ENCODE measurements at places on chromosomes 1 and 21. TPM values are rescaled to one million over a fixed set of nuclear protein-coding genes. Genes with fewer than 3 reads are reported as not detected.

The CLCA2 gene
- total RNA-seq = not detected

The PTAFR gene
- total RNA-seq = 3.6 TPM

The LAD1 gene
- 54.7 TPM for total RNA-seq

DNA sequence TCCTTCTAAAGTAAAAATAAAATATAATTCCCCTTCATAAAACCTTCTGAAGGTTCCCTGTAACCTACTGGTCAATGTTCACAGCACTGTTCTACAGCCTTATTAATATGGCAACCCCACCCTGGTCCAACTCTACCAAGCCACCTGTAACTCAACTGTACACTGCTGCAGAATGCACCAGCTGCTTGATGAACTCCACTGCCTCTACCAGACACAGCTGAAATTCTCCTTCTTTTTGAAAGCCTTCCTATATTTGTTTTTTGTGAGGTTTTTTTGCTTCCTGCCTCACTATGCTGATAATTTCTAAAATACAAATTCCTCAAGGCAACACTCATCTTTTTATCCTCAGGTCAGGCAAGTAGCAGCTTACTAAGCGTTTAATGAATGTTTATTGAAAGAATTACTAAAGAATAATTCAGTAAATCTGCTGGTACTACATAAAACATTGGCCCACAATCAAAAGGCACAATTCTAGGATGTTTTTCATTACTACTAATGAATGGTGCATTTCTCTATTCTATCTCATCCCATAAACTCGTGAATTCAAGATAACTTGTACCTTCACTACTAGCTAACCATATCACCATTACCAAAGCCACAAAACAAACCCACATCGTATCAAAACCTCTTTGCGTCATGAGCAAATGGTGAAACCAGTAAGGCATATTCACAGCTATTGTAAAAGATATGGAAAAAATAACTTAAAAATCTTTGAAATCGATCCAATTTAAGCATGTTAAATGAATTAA lies 2.4 kb downstream of the SSX2IP start:
- H3K27ac ChIP-seq = no peak overlapping the region
- peaks cover 6% of the 10 kb centered on the region for H3K4me1 ChIP-seq
- no peaks in the 10 kb centered on the region for H3K27me3 ChIP-seq

DNA sequence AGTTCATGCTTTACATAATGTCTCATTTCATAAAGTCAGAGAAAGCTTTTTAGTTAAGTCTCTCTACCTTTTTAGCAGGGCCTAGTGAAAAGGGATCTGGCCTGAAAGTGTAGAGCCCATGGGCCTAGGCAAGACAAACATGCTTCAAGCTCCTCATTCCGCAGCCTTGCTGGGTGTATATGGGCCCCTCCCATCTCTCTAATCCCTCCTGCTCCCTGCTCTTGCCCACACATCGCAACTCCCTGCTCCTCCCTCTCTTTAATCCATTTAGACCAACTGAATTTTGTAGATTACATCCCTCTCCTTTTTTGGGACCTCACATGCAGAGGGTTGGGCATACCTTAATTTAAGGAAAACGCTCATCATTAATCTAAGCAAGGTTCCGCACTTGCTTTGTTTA lies 42.3 kb upstream of the CCDC190 start:
- H3K4me3 ChIP-seq = no peak overlapping the region
- no peaks in the 10 kb centered on the region for H3K4me1 ChIP-seq
- no peaks in the 10 kb centered on the region for H3K36me3 ChIP-seq
- no peak overlapping the region for H3K27ac ChIP-seq

GRCh38 chr1:74395571-74395970 lies 116.8 kb downstream of the LRRC53 start:
- H3K27me3 ChIP-seq = no peaks in the 10 kb centered on the region
- H3K27ac ChIP-seq = peak overlapping the region; percentile 16
- no peak overlapping the region for H3K4me3 ChIP-seq
- no peaks in the 10 kb centered on the region for H3K4me1 ChIP-seq
- no peak for DNase-seq
- H3K36me3 ChIP-seq = no peaks in the 10 kb centered on the region

DNA sequence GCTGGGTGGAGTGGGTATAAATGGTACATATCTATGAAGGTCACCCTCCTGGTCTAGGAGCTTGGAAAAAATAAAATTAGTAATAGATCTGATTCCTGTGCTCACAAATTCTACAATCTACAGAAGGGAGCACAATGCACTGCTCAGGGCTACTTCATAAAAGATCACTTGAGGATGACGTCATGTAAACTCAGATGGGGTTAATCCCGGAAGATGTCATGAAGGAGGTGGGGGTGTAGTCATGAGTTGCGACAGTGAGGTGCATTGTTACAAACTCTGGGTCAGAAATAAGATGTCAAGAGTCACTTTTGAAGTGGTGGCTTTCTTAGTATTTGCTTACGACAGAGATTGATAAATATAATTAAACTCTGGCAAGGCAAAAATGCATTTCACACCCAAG lies 68.2 kb downstream of the LHX9 start:
- H3K4me3 ChIP-seq = no peak overlapping the region
- H3K36me3 ChIP-seq = no peaks in the 10 kb centered on the region
- no peak overlapping the region for H3K27ac ChIP-seq
- no peaks in the 10 kb centered on the region for H3K4me1 ChIP-seq
- H3K27me3 ChIP-seq = no peaks in the 10 kb centered on the region

- no peak overlapping the region for H3K4me3 ChIP-seq
- peak; percentile 91 for DNase-seq
- H3K36me3 ChIP-seq = no peaks in the 10 kb centered on the region
- H3K27ac ChIP-seq = peak overlapping the region; percentile 80
- H3K27me3 ChIP-seq = no peaks in the 10 kb centered on the region
- H3K4me1 ChIP-seq = peaks cover 35% of the 10 kb centered on the region
Measured at GRCh38 chr1:227946624-227947385, 927 bp downstream of the WNT9A start.

- peaks cover 21% of the 10 kb centered on the region for H3K4me1 ChIP-seq
- no peaks in the 10 kb centered on the region for H3K36me3 ChIP-seq
- H3K27me3 ChIP-seq = no peaks in the 10 kb centered on the region
Measured at GRCh38 chr1:145918992-145919939, 749 bp upstream of the PEX11B start.

DNA sequence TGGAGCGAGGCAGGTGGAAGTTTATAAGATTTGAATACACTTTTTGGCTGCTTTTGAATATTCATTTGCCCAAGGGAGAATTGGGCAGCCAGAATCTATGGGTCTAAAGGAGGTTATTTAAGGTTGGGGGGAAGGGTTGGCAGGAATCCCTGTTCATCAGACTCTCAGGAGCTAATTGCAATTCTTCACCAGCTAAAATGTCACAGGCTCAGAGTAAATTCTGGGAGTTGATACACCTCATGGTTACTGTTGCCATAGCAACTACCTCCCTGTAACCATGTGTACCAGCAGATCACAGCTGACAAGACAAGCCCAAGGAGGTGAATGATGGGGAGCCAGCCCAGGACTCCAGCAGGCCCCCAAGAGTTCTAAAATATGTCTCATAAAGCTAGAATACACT lies 75.5 kb downstream of the CAMK2N1 start:
- H3K27me3 ChIP-seq = no peaks in the 10 kb centered on the region
- no peak for DNase-seq
- H3K27ac ChIP-seq = no peak overlapping the region

- no peaks in the 10 kb centered on the region for H3K27me3 ChIP-seq
- H3K4me1 ChIP-seq = peaks cover 10% of the 10 kb centered on the region
- H3K27ac ChIP-seq = no peak overlapping the region
Measured at GRCh38 chr1:221439008-221439746, 302.7 kb downstream of the DUSP10 start.

Data from body of pancreas (tissue), 4 donors.